ENCODE measurements at places on chromosomes 6 and 20. TPM values are rescaled to one million over a fixed set of nuclear protein-coding genes. Genes with fewer than 3 reads are reported as not detected.

Gene NKX2-4
- total RNA-seq = not detected

DNA sequence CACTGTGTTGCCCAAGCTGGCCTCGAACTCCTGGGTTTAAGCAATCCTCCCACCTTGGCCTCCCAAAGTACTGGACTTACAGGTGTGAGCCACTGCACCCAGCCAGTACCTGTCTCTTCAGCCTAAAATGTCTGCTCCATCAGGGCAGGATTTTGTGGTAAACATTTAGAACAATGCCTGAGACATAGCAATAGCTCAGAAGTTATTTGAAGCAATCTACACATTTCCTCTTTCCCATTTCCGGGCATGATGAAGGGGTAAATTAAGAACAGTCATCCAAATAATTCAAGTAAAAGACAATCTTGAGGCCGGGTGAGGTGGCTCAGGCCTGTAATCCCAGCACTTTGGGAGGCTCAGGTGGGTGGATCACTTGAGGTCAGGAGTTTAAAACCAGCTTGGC is 69.0 kb upstream of the ZNF217 start:
- H3K4me1 ChIP-seq = peaks cover 31% of the 10 kb centered on the region
- H3K4me3 ChIP-seq = no peak overlapping the region
- DNase-seq = no peak
- no peak overlapping the region for H3K27ac ChIP-seq
- no peaks in the 10 kb centered on the region for H3K27me3 ChIP-seq

Gene OR2W1
- total RNA-seq = not detected

Gene CST4
- not detected for total RNA-seq

DNA sequence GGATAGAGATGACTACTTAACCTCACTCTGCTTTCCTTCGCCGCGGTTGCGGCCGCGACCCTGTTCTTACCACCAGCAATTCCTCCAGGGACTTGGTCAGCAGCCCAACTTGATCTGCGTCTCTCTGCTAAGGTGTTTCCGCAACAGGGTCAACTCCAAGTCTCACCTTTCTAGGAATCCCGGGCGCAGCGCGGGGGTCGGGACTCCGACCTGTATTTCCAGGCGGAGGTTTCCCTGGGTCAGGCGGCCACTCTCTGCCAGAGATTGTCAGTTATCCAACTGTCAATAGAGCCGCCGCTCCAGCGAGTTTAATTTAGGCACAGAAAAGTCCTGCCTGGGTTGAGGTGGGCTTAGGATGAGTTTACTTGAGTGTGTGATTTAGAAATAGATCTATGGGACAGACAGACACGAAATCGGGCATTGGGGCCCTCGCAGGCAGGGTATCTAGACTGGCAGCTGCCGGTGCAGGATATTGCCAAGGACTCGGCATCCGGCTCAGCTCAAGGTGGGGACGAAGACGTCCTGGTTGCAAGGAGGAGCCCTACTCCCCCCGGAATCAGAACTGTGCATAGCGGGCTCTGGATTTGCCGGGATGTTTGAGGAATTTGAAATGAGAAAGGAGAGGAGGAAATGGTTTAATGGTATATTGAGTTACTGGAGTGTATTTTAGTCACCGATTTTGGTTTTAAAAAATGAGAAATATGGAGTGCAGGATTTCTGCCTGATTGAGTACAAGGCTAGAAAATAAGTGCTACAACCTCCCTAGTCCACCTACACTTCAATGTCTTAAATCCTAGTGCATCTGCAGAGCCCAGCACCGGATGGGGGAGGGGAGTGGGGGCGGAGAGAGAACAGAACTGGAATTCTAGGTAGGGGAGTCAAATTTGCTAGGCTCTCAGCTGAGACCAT is 23.7 kb downstream of the POM121L2 start:
- H3K27me3 ChIP-seq = peaks cover 90% of the 10 kb centered on the region
- H3K4me3 ChIP-seq = no peak overlapping the region
- no peaks in the 10 kb centered on the region for H3K36me3 ChIP-seq
- no peaks in the 10 kb centered on the region for H3K4me1 ChIP-seq
- no peak overlapping the region for H3K27ac ChIP-seq

DNA sequence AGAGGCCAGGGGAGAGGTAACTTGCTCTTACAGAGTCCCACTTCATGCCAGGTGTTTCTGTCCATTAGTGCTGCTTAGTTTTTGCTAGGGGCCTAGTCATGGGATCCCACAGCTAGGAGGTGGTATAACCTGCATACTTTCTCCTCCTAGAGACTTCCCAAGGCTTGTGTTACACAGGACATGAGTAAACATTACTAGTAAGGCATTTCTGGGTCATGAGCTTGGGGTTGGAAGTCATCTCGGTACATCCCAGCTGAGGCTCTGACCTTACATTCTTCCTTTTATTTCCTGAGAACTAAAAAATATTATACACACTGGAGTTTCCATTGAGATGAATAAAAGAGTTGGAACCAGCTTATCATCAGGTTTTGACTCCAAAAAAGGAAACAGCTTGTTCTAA is 20.9 kb upstream of the PNPLA1 start:
- H3K4me3 ChIP-seq = no peak overlapping the region
- no peak for DNase-seq
- no peaks in the 10 kb centered on the region for H3K27me3 ChIP-seq
- H3K27ac ChIP-seq = no peak overlapping the region
- peaks cover 5% of the 10 kb centered on the region for H3K4me1 ChIP-seq

GRCh38 chr6:2157441-2158127 is 87.8 kb downstream of the GMDS start:
- no peak overlapping the region for H3K27ac ChIP-seq
- H3K4me1 ChIP-seq = peaks cover under 1% of the 10 kb centered on the region
- H3K27me3 ChIP-seq = no peaks in the 10 kb centered on the region
- no peaks in the 10 kb centered on the region for H3K36me3 ChIP-seq
- no peak for DNase-seq

- no peaks in the 10 kb centered on the region for H3K27me3 ChIP-seq
- H3K4me1 ChIP-seq = peaks cover 51% of the 10 kb centered on the region
- peak overlapping the region; percentile 46 for H3K27ac ChIP-seq
- peaks cover 50% of the 10 kb centered on the region for H3K36me3 ChIP-seq
- peak; percentile 54 for DNase-seq
- peak overlapping the region; percentile 68 for H3K4me3 ChIP-seq
Observed at GRCh38 chr20:63740070-63740626, 572 bp downstream of the SLC2A4RG start.

Gene SSTR4
- total RNA-seq = not detected

Gene PNPLA1
- total RNA-seq = 0.17 TPM

DNA sequence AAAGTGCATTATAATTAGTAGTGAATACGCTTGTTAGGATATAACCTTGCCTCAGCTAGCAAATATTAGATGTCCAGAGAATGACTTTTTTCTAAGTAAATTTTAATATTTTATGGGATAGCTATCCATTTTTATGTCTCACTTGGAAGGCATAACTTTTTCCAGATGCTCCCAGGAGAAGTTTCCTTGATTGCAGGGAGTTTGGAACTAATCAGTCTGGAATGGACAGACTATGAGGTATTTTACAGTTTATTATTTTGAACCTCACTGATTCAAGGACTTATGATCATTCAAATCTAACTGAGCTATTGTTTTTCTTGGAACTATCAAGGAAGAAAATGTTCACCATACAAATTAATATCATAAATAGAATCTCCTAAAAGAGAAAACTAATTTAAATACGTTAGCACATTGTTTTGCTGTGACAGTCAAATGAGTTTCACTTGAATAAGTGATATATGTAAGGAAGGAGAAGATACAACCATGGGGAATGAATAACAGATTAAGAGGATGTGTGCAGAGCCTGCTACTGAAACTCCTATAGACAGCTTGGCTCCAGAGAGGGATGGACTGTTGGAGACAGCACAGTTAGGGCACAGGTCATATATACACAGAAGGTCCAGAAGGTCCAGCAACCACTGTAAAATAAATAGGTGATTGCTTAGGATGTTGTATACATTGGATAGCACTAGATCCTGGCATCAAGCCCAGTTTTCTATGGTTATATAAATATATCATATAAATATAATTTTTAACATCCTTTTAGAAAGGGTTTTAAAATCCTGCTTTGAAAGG is 20.6 kb upstream of the LCA5 start:
- H3K36me3 ChIP-seq = no peaks in the 10 kb centered on the region
- no peak overlapping the region for H3K27ac ChIP-seq
- DNase-seq = no peak
- no peaks in the 10 kb centered on the region for H3K27me3 ChIP-seq
- H3K4me3 ChIP-seq = no peak overlapping the region

Gene BACH2
- 170 TPM for total RNA-seq

Gene TXLNB
- 0.19 TPM for total RNA-seq

Gene BFSP1
- total RNA-seq = 0.27 TPM

- peaks cover 15% of the 10 kb centered on the region for H3K27me3 ChIP-seq
- no peak overlapping the region for H3K27ac ChIP-seq
- H3K4me1 ChIP-seq = peaks cover 2% of the 10 kb centered on the region
- no peaks in the 10 kb centered on the region for H3K36me3 ChIP-seq
- DNase-seq = no peak
Observed at GRCh38 chr20:51096582-51097267, 73.8 kb upstream of the KCNG1 start.

DNA sequence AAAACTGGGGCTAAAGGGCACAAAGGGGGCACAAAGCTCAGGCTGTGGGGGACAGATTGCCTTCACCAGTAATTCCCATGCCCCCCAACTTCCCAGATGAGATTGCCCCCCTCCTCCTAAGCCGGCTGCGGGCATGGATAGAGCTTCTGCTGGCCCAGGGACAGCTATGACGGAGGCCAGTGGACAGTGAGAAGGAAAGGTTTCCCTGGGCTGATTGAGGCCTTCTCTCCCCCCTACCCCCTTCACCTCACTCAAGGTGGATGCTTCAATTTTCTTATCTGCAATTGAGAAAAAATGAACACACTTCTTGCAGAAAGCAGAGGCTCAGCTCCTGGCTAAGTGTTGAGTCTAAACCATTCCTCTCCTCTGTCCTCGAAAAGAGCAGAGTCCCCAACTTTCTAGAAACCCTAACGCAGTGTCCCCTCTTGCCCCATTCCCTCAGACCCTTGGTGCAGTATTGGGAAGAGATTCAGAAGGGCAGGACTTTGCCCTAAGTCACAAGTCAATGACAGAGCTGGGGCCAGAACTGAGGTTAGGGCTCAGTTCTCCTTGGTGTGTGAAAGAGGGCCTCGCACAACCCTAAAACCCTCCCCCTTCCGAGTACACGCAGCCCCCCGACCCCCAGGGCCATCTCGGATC is 808 bp downstream of the SDC4 start:
- peak overlapping the region; percentile 67 for H3K4me3 ChIP-seq
- H3K27me3 ChIP-seq = no peaks in the 10 kb centered on the region
- no peak overlapping the region for H3K27ac ChIP-seq

- H3K4me3 ChIP-seq = no peak overlapping the region
- no peaks in the 10 kb centered on the region for H3K27me3 ChIP-seq
- DNase-seq = no peak
- H3K36me3 ChIP-seq = no peaks in the 10 kb centered on the region
Observed at GRCh38 chr6:107862383-107862782, 38.3 kb upstream of the SCML4 start.

DNA sequence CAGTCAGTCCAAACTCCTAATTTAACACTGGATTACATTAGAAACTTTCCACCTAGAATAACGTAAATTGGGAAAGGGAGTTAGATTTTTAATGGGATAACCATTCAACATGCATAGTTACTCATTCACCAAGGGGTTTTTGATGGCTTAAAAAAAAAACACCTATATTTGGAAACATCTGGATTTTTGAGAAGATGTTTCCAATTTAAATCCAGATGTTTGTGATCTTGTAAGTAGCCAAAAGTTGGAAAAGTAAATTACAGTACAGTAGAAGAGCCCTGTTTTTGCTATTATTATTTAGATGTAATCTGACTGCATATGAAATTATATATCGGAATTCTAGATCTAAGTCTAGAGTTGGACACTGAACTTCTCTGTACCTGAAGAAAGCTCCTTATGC is 478.2 kb downstream of the CD83 start:
- H3K4me1 ChIP-seq = no peaks in the 10 kb centered on the region
- no peak overlapping the region for H3K4me3 ChIP-seq
- no peak overlapping the region for H3K27ac ChIP-seq
- no peaks in the 10 kb centered on the region for H3K36me3 ChIP-seq

GRCh38 chr6:12472601-12473038 is 182.5 kb downstream of the EDN1 start:
- no peak for DNase-seq
- H3K27me3 ChIP-seq = no peaks in the 10 kb centered on the region
- H3K4me3 ChIP-seq = no peak overlapping the region
- H3K4me1 ChIP-seq = no peaks in the 10 kb centered on the region
- no peak overlapping the region for H3K27ac ChIP-seq
- H3K36me3 ChIP-seq = no peaks in the 10 kb centered on the region

Gene SLC17A3
- 0.30 TPM for total RNA-seq

DNA sequence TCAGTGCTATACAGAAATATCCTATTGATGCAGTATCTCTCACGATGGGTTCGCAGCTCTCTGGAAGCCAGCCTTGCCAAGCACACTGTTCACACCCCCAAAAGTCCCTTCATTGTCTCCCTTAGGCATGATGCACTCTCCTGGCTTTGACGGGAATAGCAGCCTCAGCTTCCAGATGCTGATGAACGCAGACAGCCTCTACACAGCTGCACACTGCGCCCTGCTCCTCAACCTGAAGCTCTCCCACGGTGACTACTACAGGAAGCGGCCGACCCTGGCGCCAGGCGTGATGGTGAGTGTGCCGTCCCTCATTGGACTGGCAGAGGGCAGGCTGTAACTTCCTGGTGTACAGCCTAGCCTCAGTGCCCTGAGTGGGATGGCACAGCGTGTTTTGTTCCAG is 60.0 kb upstream of the PBOV1 start:
- H3K27me3 ChIP-seq = no peaks in the 10 kb centered on the region
- H3K4me1 ChIP-seq = no peaks in the 10 kb centered on the region

- no peak for DNase-seq
- H3K4me1 ChIP-seq = no peaks in the 10 kb centered on the region
- H3K4me3 ChIP-seq = no peak overlapping the region
- no peaks in the 10 kb centered on the region for H3K36me3 ChIP-seq
- no peaks in the 10 kb centered on the region for H3K27me3 ChIP-seq
Observed at GRCh38 chr20:44442298-44443070, 33.2 kb upstream of the TTPAL start.

DNA sequence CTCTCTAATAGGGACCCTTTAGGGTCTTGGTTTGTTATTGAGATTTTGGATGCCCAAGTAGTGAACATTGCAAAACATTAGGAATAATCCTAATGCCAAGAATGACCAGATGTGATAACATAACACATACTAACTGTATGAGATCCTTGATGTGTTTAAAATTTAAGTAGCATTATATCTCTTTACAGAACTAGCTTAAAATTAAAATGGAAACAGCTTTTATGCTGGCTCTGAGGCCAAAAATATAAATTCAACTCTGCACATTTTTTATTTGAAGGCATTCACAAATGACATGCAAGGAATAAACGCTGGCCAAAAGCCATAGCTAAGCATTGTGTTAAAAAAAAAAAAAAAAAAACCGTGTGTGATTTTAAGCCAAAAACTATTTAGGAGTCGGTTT is 47.7 kb upstream of the TCF21 start:
- H3K36me3 ChIP-seq = no peaks in the 10 kb centered on the region
- peaks cover 18% of the 10 kb centered on the region for H3K27me3 ChIP-seq
- H3K27ac ChIP-seq = no peak overlapping the region
- H3K4me3 ChIP-seq = no peak overlapping the region
- peaks cover 4% of the 10 kb centered on the region for H3K4me1 ChIP-seq
- DNase-seq = no peak

- H3K27ac ChIP-seq = no peak overlapping the region
- H3K36me3 ChIP-seq = no peaks in the 10 kb centered on the region
- no peaks in the 10 kb centered on the region for H3K27me3 ChIP-seq
Observed at GRCh38 chr6:356828-357251, 34.7 kb upstream of the IRF4 start.

- no peaks in the 10 kb centered on the region for H3K36me3 ChIP-seq
- H3K27ac ChIP-seq = no peak overlapping the region
- H3K27me3 ChIP-seq = no peaks in the 10 kb centered on the region
- H3K4me1 ChIP-seq = no peaks in the 10 kb centered on the region
- H3K4me3 ChIP-seq = no peak overlapping the region
- no peak for DNase-seq
Observed at GRCh38 chr6:79789896-79790295, 157.5 kb downstream of the ELOVL4 start.

Gene GPR63
- total RNA-seq = 0.25 TPM
